Activated CD8-positive, alpha-beta memory T cell treated with anti-CD3 and anti-CD28 coated beads, Interleukin-2, amount 10 ng/mL, durations not matched to agents 7 days and 5 days (primary cell): ENCODE measurements at places on chromosomes 12 and 14. TPM values are rescaled to one million over a fixed set of nuclear protein-coding genes. Genes with fewer than 3 reads are reported as not detected.

The ERBB3 gene
- 0.94 TPM for total RNA-seq

The CCDC198 gene
- total RNA-seq: not detected

The NTN4 gene
- total RNA-seq: not detected

The ZCRB1 gene
- total RNA-seq: 62.8 TPM

The FAIM2 gene
- 0.05 TPM for total RNA-seq

The KRT73 gene
- not detected for total RNA-seq

The BHLHE41 gene
- not detected for total RNA-seq
